Activated CD4-positive, alpha-beta T cell treated with anti-CD3 and anti-CD28 coated beads for 48 hours (primary cell): ENCODE measurements at places on chromosomes 1 and 21.

GRCh38 chr21:35014302-35015041, 34.6 kb downstream of the RUNX1 start:
- DNase-seq: no peak

DNA sequence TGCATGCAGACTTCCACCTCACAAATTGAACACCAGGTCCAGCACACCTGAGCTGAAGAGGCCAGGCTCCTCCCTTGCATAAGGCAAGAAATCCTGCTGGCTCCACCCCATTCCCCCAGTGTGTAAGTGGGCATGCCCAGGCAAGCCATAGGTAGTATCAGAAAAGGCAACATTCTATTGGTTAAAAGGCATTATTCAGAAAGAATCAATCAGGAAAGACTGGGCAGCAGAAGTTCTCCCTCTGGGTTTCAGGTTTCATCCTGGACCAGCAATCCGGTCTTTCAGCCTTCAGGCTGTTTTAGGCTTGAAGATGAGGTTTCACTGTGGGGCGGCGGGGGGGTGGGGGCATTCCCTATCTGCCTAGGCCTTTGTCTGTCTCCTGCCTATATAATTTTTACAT, 42.0 kb upstream of the LHX8 start:
- no peak for DNase-seq

- no peak for DNase-seq
Observed at GRCh38 chr21:37101384-37101783, 28.3 kb downstream of the TTC3 start.

DNA sequence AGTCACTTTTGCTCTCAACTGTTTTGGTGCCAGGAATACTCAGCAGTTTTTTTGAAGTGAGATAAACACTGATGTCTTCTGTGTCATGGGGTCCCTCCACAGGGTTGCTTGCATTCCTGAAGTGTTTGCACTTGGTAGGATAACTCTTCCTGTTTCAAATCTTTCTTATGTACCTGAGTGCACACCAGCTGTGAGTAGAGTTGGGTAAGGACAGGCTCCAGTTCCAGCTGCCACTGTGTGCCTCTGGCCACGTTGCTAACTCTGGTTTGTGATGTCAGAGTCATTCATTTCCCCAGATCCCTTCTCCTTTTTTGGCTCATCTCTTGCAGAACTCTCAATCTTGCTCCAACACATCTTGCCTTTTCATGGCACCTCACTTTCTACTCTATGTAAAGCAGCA, 356.3 kb upstream of the B3GALT2 start:
- DNase-seq: no peak
